ENCODE measurements at places on chromosomes 1 and 21.
A peak's percentile ranks its signal among the peaks of the same experiment; 100 is the strongest.

DNA sequence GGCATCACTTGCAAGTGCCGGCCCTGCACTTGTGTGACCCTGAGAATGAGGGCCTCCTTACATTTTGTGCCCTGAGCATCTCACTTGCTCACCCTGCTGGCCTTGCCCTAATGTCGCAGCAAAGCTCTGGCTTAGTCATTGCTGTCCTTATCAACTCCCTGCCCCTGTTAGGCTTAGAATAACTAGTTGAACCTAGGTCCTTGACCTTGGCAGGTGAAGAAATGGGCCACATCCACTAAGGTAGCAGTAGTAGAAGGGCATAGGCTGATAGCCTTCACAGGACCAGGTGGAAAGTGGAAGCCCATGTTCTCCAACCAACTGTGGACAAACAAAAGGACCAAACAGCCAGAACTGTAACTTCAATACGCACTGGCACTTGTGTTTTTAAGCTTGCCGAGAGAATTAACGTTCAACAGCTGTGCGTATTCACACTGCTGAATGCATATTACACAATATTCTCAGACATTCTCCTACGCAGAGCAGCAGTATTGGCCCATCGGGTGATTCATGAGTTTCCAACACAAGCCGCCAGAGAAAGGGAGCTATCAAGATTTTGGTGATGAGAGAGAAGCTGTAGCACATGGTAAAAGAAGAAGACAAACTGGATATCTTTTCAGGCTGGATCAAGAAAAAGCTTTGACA lies 27.7 kb upstream of the PTGFRN start:
- peak; percentile 72 for DNase-seq

GRCh38 chr1:33928251-33928650 lies 64.4 kb downstream of the HMGB4 start:
- no peak for DNase-seq

- no peak for DNase-seq
Observed at GRCh38 chr1:185808631-185809030, 74.4 kb downstream of the HMCN1 start.

DNA sequence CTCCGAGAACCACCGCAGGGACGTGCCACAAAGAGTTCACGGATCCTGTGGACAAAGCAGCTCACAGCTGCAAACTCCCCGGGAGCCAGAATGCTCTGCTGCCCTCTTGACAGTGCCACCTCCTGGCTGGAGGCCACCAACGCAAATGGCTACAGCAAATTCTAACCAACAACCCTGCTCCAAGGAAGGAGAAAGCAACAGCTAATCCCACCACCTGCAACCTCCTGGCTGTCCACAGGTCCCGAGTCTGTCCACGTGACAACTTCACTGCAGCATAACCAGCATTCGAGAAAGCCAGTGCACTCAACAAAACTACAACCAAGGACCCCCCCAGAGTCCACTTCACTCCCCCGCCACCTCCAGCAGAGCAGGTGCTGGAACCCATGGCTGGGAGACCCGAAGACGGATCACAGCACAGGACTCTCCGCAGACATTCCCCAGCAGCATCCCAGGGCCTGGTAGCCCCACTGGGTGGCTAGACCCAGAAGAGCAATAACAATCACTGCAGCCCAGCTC lies 17.3 kb downstream of the POFUT2 start:
- no peak for DNase-seq

- DNase-seq: peak; percentile 35
Observed at GRCh38 chr1:199067483-199067882, 428.6 kb downstream of the PTPRC start.

DNA sequence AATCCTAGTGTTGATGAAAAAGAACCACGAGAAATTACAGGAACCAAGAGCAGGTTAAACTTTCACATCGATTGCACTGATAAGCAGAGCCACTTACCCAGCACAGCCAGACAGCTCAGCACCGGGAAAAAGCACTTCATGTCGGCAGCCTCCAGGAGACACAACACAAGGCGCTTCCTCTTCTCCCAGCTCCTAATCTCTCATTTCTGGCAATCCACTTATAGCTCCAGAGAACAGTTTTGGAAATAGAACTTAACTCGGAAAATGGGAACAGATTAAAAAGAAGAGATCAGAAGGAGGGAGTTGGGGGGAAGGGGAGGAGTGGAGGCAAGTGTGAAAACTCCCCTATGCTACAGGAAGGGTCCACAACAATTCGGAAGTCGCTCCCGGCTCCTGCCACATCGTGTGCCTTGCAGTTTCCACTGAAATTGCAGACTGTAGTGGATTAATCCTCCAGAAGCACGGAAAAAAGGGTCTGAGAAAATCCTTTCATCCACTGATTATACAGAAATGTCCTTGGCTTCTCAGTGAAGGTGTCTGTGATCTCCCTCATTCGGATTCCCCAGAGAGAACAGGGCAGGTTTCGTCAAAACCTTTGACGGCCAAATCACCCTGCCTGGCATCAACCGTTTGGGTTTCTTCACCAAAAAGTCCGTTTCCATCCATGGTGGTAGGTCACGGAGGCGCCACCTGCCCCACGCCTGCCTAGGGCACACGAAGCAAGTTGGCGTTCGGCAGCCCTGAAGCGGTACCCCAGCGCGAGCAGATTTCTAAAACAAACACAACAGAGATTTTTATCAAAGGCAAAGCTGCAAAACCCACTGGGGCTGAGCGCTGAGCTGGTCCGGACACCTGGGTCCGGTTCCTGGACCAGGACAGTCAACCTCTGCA lies 1.1 kb downstream of the IGSF3 start:
- DNase-seq: no peak

DNA sequence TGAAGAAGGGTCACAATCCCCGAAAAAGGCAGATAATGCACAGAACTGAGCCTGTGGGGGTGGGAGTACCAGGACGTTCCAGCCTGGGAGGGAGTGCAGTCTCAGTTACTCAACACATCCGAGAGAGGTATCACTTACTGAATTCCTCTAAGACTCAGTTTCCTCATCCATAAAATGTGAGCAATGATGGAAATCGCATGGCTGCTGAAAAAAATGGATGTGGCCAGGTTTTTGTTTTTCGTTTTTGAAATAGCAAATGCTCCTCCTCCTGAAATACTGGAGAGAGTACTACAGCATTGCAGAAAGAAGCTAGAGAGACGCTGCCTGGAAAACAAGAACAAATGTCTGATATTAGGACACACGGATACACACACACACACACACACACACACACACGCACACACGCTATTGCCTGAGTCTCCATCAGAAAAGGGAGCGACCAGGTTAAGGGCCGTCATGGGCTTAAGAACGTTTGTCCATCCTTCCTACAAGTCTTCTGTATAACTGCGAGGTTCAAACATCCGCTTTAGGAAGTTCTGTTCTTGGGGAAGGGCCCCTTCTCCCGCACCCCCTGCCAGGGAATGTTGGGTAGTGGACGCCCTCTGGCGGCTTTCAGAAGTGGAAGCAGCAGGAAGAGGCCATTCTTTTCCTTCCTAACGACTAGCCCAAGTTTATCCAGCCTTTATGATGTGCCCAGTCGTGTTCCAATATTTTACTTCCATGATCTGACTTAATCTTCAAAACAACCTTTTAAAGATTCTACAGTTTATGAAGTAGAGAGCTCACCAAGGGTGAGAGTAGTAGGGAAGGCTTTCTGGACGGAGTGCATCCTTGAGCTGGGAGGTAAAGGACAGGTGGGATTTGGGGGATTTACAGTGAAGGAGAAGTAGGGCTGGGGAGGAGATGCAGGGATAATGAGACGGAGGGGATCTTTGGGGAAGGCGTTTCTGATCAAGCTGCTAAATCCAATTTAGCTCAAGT lies 699 bp upstream of the NES start:
- peak; percentile 46 for DNase-seq

GRCh38 chr1:91541918-91542533 lies 41.4 kb downstream of the CDC7 start:
- peak; percentile 48 for DNase-seq

- peak; percentile 81 for DNase-seq
Observed at GRCh38 chr1:9280015-9280860, 12.5 kb upstream of the SPSB1 start.

DNA sequence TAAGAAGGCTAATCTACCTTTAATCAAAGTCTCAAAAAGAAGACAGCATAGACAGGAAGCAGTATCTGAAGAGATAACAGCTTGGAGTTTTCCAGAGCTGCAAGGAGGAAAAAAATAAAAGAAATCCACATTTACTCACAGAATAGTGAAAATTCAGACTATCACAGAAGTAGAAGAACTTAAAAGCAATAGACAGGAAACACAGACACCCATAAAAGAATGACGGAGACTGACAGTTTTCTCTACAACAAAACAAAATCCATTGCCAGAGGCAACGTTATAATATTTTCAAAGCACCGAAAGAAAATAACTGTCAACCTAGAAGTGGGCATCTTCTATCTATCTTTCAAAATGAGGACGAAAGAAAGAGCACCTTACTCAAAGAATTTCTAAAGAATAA lies 104.4 kb downstream of the DMRTB1 start:
- no peak for DNase-seq

DNA sequence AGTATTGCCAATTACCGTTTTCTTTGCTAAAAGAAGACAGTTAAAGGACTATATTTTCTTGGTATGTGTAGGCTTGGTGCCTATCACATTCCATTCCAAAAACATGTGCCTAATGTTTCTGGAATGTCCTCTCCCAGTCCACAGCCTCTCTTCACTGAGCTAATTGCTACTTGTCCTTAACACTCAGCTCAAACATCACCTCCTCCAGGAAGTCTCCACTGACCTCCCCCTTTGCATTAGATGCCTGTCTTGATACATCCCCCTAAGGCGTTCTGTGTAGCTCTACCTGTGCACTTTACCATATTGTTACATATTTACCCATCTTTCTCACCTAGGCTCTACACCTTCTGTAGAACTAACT lies 195.6 kb upstream of the CAMK1G start:
- no peak for DNase-seq

- no peak for DNase-seq
Observed at GRCh38 chr1:104132382-104132973, 382.8 kb downstream of the AMY1C start.

DNA sequence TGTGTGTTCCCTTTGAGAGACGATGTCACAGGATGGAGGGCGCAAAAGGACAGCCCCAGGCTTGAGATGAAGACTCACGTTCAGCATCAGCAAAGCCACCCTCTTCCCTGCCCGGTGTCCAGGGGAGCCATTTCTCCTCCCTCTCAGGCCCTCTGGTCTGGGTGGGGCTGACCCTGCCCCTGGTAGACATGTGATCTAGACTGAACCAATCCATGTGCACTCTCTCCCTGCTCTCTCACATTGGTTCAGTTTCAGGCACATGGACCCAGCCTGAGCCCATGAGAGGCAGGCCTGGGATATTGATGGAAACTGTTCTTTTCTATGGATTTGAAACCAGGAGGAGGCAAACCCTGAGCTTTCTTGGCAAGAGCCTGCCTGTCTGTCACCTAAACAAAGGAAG lies 115.6 kb upstream of the IGSF21 start:
- no peak for DNase-seq

DNA sequence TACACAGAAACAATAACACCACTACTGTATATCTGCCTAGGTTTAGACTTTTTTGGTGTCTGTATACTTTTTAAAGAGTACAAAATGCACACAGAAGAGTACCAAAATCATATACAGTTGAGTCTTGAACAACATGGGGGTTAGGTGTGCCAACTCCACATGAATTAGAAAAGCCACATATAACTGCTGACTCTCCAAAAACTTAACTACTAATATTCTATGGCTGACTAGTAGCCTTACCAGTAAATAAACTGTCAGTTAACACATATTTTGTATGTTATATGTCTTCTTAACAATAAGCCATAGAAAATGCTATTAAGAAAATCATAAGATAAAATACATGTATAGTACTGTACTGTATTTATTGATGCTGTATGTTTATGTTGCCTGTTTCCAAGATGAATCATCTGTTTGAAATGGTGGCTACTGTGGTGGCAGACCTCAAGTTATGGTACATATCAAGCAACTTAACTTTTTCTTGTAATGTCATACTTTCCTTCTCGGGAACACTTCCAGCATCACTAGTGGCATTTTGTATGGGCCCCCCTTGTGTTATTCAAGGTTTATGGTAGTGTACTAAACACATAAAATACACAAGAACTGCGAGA lies 71.2 kb downstream of the LHX4 start:
- peak; percentile 8 for DNase-seq

DNA sequence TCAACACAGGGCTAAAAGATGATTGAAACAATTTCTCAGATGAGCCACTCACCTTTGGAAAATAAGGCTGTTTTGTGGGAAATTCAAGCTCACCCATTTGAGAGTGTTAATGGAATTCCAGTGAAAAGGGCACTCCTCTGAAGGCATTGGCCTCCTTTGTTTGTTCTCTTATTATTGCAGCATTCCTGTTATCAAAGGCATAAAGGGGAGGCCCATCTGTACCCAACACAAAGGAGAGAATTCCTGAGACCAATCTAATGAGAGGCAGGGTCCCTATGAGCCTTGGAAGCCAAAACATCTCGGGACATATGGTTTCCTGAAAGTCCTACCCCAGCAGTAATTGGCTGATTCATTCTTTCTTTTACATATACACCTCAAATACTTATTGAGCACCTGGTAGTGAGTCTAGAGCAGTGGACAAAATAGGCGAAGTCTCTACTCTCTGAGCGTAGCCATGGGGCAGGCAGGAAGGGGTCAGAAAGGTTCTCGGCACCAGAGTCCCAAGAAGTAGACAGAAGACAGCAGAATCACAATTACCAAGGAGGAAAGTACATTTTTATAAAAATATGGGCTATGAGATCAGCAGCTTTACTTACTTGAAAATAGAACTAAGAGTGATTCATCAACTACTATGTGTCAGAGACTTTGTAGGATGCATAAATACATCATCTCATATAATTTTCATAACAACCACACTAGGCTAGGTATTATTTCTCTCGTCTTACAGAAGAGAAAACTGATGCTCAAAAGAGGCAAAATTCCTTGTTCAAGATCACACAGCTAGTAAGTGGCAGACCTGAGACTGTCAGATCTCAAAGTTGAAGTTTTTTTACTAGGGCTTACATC lies 218.7 kb downstream of the DAB1 start:
- DNase-seq: no peak

- no peak for DNase-seq
Observed at GRCh38 chr1:8202182-8202905, 115.6 kb upstream of the SLC45A1 start.

DNA sequence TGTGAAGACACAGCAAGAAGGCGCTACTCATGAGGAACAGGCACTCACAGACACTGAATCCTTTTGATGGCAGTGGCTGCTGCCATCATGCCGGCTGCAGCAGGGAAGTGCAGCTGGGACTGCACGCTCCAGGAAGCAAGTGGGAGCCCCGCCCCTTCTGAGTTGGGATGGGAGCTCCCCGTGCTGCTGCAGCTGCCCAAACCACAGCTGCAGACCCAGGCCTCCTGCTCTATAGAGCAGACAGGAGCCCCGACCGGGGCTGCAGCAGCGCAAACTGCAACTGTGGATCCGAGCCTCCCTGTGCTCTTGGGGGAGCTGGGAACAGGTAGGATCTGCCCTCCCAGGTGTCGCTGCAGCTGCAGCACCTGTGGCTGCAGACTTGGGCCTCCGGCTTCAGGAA lies 65.2 kb upstream of the MARK1 start:
- no peak for DNase-seq

DNA sequence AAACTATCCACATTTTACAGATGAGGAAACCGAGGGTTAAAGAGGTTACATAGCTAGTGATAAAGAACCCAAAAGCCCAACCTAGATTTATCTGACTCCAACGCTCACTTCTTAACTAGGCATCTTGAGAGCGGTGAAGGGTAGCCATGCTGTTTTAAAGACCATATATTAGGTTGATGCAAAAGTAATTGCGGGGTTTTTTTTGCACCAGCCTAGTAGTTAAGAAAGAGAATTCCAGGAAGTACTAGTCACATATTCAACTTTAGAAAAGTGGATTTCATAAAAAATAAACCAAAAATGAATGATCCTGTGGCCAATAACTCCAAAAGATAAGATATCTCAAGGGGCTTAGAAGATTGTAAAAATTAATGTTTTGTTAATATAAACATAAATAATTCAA lies 162.1 kb downstream of the GLUL start:
- no peak for DNase-seq
